ENCODE measurements at places on chromosomes 1 and 21. TPM values are rescaled to one million over a fixed set of nuclear protein-coding genes. Genes with fewer than 3 reads are reported as not detected.

Gene LEMD1
- 26.3 TPM for total RNA-seq

Gene GALE
- total RNA-seq: 35.8 TPM

Gene HAO2
- 0.53 TPM for total RNA-seq

Gene TMEM51
- total RNA-seq: 9.2 TPM

Gene IL19
- not detected for total RNA-seq

Gene S100A2
- total RNA-seq: 1.6 TPM

Data from WTC11 (cell line).